Suprapubic skin (tissue), 4 donors: ENCODE measurements at places on chromosomes 3 and 15.

- DNase-seq = no peak
These were observed 166.2 kb upstream of the NSMCE3 start for GRCh38 chr15:29435811-29436210.

GRCh38 chr3:177236704-177237103 lies 39.4 kb upstream of the TBL1XR1 start:
- DNase-seq = no peak

DNA sequence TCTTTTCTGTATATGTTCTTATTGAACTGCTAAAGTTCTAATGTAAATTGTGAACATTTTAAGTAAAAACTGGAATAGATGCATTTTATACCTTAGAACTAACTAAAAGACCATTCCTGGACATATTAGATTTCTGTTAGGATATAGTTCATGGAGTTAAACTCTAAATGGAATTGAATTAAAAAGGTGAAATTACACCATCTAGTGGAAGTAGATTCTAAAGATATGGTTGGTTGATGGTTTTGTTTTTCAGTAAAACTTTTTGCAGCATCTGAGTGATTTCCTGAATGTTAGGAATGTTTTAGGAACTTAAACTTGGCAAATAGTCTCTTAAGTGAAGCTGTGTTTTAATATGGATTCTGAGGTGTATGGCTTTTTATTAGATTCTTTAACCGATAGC lies 96.8 kb downstream of the SLMAP start:
- DNase-seq = no peak

DNA sequence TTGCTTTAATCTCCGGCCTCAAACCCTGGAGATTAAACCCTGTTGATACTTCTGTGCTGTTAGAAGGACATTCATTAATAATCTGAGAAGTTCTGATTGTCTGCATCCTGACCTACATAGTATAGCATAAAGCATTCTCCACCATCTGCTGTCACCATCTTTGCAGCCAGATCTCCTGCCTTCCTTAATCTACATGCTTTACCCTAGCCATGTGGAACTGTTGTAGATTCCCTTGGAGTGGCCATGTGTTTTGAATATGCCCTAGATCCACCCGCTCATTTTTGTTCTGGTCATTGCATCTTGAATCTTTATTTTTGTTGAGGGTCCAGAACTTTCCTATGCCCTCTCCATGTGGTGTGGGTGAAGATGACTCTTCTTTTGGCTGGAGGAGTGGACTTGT lies 110.3 kb downstream of the OXSM start:
- DNase-seq = no peak

DNA sequence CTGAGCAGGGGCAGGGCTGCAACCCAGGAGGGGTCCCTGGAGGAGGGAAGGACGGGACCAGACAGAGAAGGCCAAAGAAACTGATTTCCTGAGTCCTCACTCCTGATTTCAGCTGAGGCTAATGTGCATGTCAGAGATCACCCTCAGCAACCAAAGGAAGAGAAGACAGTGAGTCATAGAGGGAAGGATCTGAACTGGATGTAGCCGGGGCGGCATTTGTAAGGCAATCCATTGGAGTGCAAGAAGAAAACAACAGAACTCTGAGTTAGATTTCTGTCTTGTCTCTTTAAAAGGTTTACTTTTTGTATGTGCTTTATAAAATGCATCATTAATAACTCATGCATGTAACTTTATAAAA lies 105.3 kb upstream of the AGBL1 start:
- no peak for DNase-seq

GRCh38 chr15:25860885-25861866 lies 2.0 kb downstream of the ATP10A start:
- no peak for DNase-seq

GRCh38 chr15:62380011-62380410 lies 214.9 kb upstream of the C2CD4B start:
- no peak for DNase-seq

GRCh38 chr3:126083913-126084767 lies at the start of gene SLC41A3:
SLC41A3 (minus strand) TSS chr3:126084124; CDS start chr3:126068219, 15,905 bp downstream.
- DNase-seq = peak; percentile 94

DNA sequence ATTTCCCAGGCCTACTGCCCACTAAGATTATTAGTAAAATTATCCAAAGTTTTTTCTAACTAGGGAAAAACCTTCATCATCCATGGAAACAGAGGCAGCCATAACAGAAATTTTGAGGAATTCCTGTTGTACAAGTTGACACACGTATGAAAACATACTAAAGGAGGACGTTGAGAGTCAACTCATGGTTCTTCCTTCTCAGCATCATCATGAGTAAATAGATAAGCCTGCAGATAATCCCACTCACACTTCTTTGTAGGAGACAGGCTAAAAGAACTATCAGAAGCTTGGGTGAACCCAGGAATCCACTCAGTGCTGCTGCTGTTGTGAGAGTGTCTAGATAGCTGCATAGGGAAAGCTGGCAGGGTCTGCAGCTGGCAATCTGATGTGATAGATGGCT lies 694.8 kb upstream of the NR2F2 start:
- DNase-seq = no peak

- no peak for DNase-seq
These were observed 13.4 kb downstream of the SEC62 start for GRCh38 chr3:169980055-169980454.
